ENCODE measurements at places on chromosomes 16 and 17.

- no peak for DNase-seq
These were observed 13.8 kb downstream of the CASKIN2 start for GRCh38 chr17:75501378-75502071.

GRCh38 chr17:63645775-63646487 is 23.7 kb downstream of the MAP3K3 start:
- DNase-seq = no peak

DNA sequence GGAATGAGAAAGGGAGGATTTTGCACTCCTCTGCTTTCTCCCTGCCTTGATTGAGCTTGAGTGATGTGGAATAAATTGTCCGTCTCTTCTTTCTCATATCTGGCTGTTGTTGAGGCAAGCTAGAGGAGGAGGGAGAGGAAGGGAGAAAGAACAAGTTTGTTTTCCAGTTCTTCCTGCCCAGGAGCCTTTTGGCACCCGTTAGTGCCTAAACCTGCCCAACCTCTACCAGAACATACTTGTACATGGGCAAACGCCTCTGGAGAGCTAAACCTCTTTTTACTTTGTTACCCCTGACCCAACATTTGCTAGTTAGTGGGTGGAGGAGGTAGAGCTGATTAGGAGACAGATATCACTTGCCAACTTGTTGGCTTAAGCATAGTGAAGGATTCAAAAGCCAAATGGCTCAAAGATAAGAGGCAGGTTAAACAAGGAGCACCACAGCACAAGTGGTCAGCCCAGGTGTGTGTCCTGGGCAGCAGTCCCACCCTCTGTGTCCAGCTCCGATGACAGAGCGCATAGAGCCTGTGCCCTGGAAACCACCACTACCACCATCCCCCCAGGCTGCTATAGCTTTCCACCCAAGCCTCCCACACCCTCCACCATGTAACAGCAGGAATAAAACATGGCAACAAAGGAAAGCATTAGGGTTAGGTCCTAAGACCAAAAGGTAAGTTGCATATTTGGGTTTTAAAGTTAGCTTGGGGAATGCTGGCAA is 6.5 kb downstream of the ODF4 start:
- no peak for DNase-seq

DNA sequence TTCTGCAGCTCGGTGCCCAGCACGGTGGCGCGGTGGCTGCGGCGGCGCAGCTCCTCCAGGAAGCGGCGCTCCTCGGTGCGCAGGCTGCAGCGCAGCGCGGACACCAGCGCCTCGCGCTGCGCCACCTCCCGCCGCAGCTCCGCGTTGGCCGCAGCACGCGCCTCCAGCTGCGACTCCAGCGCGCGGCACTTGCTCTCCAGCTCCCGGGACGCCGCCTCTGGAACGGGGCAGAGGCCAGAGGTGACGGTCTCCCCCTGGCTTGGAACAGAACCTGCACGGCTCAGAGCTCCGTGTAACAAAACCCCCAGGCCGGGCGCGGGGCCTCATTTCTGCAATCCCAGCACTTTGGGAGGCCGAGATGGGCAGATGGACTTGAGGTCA is 13.2 kb upstream of the CLUH start:
- DNase-seq = peak; percentile 36

DNA sequence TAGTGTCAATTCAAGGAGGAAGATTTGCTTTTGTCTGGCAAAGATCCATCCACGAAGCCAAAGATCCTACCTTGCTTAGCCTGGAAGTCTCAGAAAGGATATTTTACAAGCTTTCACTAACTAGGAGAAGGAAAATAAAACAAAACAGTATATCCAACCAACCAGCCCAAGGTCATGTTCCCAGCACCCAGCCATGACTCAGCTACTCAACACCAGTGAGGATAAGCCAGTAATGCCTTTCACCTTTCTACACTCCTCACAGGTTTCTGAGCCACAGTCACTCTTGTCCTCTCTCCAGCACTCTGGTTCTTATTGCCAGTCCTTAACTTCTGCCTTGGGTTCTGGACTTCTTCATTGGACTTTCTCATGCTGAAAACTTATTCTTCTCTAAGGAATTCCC is 116.2 kb downstream of the CDH11 start:
- no peak for DNase-seq

GRCh38 chr17:81519284-81520020 is 6.9 kb upstream of the ACTG1 start:
- DNase-seq = peak; percentile 58

DNA sequence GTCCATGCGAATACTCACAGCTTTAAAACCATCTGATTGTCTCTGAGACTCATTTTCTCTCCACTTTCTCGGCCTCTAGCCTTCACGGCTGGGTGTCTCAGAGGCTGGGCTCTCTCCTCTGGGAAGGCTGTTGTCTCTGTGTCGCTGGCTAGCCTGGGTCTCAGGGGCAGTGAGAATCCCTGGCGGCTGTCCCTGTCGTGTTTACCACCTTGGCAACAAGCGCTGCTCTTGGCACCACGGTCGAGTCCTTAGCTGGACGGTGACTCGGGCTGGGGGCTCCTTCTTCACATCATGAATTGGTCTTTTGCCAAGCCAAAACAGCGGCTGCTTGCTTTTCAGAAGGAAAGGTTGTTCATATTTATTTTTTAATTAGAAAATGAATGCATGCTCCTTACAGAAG is 81.1 kb downstream of the MSI2 start:
- no peak for DNase-seq

GRCh38 chr17:76994237-76994637 is 126.0 kb downstream of the MGAT5B start:
- no peak for DNase-seq

GRCh38 chr16:57802341-57803133 is at the start of gene KIFC3:
KIFC3 (minus strand) TSS chr16:57802491; CDS start chr16:57798243, 4,248 bp downstream.
- DNase-seq = peak; percentile 47

- DNase-seq = no peak
These were observed 9.8 kb upstream of the CMTM3 start for GRCh38 chr16:66594739-66595138.

- DNase-seq = no peak
These were observed 399.8 kb upstream of the SALL1 start for GRCh38 chr16:51550800-51551347.

GRCh38 chr17:4463818-4464476 is 30.2 kb downstream of the SPNS3 start:
- no peak for DNase-seq

GRCh38 chr17:46783031-46783593 is 35.4 kb downstream of the WNT3 start:
- no peak for DNase-seq

GRCh38 chr16:86509759-86510464 is 415 bp upstream of the FOXF1 start:
- DNase-seq = no peak

DNA sequence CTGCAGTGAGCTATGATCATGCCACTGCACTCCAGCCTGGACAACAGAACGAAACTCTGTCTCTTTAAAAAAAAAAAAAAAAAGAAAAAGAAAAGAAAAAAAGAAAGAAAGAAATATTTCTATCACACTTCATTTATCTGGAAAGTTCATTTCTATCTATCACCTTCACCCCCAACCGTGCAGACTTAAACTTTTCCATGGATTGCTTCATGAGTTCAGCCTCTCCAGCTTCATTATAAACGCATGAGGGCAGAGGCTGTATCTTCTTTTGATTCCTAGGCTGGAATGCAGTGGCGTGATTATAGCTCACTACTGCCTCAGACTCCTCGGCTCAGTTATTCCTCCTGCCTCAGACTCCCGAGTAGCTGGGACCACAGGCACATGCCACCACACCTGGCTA is 28.2 kb downstream of the MRC2 start:
- no peak for DNase-seq

- no peak for DNase-seq
These were observed 72.6 kb upstream of the RPL38 start for GRCh38 chr17:74130841-74131240.

DNA sequence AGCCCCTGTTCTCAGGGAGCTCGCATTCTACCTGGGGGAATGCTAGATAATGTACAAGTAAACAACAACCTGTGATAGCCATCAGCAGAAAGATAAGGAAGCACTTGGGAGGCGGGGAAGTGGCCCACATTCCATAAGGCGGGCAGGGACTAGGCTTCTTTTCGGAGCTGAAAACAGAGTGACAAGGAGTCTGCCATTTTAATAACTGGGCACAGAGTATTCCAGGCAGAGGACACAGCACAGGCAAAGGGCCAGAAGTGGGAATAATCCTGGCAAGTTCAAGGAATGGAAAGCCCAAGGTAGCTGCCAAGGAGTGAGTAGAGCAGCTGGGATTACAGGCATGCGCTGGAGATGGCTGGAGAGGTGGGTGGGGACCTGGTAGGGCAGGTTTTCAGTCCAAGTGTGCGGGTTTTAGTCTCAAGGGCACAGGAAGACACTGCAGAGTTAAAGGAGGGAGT is 24.3 kb downstream of the USP43 start:
- no peak for DNase-seq

DNA sequence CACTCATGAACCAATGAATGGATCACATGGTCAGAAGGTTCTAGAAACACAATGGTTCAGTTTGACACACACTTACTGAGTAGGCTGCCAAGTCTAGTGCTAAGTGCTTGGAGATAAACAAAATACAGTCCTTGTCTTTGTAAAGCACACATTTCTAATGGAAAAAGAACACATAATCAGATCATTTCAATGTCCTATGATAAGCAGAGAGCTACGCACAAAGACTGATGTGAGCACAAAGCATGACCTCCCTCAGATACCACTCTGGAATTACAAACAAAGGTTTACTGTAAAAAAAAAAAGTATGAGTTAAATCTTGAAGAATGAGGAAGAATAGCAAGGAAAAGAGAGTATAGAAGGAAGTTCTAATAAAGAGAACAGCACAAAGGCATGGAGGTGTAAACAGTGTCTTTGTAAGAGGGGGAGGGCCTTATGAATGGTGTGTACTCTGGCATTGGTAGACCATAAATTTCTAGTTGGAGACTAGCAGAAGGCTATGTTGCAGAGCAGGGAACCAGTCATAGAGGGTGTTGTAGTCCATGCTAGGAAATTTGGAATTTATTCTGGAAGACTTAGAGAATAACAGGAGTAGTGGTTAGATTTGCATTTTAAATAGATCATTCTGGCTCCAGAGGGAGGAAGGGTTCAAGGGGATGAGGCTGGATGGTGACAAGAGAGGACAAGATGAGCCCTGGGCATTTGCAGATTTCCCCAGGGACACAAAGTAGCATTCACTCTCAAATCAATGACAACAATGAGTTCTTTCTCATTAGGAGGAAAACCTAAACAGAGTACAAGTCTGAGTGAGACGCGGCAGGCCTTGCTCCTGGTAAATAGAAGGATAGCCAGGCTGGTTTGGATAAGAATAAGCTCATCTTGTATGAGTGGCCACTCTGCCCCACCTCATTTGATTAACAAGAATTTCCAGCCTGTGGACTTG is 468.0 kb downstream of the TOX3 start:
- DNase-seq = no peak

GRCh38 chr16:12089492-12090150 is 113.1 kb downstream of the SNX29 start:
- no peak for DNase-seq

- no peak for DNase-seq
These were observed 32.4 kb downstream of the CCL4 start for GRCh38 chr17:36136036-36136435.

GRCh38 chr17:13563866-13564265 is 37.9 kb downstream of the HS3ST3A1 start:
- DNase-seq = no peak

- DNase-seq = no peak
These were observed 21.8 kb downstream of the MYH3 start for GRCh38 chr17:10635290-10635689.

DNA sequence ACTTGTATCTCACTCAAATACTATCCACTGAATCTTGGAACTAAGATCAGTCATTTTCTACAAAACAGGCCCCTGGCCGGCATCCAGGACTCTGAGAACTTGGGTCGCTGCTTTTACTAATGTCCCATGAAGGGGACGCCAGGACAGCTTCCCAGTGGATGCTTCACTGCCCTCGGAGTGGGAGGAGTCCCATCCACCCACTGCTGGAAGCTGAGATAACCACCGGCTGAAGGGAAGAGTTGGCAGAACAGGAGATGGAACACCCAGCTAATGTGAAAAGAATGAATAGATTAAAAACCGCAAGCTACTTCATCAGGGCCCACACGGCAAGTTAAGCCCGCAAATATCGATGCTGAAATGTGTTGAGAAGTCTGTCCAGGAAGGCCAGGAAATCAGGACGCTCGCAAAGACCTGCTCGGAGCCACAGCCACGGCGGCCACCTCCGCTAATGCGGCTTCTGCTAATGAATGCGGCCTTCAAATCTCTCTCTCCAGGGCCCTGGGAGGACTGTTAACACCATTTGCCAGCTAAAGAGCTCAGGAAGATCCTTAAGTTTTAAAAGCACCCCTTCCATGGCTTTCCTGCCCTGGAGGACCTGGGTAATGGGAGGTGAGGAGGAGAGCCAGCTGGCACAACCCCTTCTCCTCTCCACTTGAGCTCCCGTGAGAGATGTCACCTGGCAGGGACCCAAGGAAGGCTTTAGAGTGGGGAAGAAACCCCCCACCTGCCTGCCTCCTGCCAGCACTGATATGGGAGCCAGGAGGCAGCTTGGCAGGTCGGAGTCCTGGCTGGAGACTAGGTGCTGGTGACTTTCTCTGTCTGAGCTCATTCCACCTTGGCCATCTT is 226.6 kb upstream of the RPL38 start:
- DNase-seq = no peak

GRCh38 chr16:26749072-26749471 is 317.7 kb upstream of the C16orf82 start:
- no peak for DNase-seq

DNA sequence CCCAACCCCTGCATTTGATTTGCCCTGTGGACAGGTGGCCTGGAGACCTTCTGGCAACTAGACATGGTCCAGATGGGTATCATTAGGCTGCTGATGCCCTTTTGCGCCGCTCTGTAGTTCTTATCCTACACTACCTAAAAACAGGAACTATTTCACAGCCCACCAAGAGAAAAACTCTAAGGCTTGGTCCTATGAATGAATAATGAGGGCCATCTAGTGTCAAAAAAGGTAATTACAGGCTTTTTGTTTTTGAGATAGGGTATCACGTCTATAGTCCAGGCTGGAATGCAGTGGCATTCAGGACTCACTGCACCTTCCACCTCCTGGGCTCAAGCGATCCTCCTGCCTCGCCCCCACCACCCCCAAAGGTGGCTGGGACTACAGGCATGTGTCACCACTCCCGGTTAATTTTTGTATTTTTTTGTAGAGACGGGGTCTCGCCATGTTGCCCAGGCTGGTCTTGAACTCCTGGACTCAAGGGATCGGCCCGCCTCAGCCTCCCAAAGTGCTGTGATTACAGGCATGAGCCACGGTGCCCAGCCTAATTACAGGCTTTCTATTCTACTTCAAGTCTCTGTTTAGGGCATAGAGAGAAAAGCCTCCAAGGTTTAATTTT is 20.9 kb downstream of the COIL start:
- no peak for DNase-seq

DNA sequence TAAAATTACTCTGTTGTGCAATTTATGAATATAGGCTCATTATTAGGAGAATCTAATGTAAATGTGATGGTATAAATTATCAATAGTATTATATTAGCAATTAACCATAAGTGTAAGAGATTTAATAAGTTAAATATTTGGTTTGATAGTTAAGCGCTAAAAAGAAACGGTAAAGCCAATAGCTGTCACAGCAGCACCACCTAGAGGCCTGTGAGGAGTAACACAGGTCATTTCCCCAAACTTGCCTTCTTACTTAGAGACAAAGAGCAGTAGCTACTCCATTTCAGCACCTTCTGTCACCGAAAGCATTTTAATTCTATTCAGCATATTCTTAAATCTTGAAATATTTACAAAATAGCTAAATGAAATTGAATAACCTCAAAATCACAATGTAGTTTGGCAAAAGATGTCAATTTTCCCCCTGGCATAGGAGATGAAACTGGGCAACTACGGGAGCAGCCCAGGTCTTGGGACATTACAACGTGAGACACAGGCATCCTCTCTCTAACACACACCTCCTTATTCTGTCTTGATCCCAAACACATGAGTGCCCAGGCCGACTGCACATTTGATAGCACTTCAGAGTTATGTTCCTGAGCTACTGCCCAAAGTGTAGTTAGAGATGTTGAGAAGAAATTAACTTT is 14.3 kb upstream of the DYNLRB2 start:
- peak; percentile 22 for DNase-seq

All from stimulated activated CD4-positive, alpha-beta T cell treated with anti-CD3 and anti-CD28 coated beads, Interleukin-15, amount 100 ng/mL, for 1 hour (primary cell).